ENCODE measurements at places on chromosomes 6 and 20. TPM values are rescaled to one million over a fixed set of nuclear protein-coding genes. Genes with fewer than 3 reads are reported as not detected.

Gene CRYBG1
- total RNA-seq = 4.8 TPM

Gene RAD21L1
- not detected for total RNA-seq

Gene HRH3
- not detected for total RNA-seq

Gene SLC22A7
- not detected for total RNA-seq

Gene CLPSL1
- total RNA-seq = not detected

DNA sequence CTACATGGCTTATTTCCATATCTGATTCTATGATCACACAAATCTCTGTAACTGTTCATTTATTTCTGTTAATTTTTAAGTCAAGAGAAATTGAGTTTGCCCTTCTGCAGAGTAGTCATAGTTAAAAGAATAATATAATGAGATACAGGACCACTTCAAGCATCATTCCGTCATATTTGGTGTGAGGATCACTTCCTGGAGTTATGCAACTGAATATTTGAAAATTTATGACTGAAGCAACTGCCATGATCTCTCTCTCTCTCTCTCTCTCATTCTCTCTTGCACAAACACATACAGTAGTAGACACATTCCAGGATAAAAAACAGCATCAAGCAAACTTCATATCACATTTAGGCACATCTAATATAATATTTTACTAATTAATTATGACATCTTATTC lies 116.4 kb downstream of the COL9A1 start:
- ATAC-seq = no peak

DNA sequence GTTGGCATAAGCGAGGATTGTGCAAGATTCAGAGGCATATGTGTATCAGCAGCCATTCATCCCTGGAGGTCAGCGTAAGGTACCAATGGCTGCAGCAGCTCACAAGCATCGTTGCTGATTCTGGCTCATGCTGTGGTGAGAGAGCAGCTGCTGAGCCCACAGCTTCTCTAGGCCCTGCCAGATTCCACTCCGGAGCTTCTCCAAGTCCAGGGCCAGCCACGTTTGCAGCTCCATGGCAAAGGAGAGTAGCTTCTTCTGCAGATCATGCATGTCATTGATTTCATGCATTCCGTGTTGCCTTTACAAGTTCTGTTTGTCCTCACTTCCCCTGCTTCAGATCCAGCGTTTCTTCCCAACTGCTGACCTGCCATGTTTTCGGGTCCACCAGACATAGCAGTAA lies 474.8 kb upstream of the ID4 start:
- ATAC-seq = no peak

DNA sequence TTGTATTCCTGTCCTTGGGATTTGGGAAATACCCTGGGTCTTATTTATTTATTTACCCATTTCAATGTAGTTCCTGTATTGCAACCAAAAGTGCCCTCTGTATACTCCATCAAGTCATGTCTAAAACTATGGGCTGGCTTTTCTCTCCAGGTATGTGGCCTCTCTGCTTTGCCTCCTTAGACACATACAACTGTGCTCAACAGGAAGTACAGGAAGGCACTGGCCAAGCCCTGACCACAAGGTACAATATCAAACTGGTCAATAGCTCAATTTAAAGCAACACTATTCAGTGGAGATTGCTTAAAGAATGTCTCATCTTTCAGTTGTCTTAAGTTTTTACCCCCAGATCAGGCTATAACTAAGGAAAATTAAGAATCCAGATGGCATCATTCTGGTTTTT lies 42.3 kb upstream of the SLC24A3 start:
- no peak for ATAC-seq

DNA sequence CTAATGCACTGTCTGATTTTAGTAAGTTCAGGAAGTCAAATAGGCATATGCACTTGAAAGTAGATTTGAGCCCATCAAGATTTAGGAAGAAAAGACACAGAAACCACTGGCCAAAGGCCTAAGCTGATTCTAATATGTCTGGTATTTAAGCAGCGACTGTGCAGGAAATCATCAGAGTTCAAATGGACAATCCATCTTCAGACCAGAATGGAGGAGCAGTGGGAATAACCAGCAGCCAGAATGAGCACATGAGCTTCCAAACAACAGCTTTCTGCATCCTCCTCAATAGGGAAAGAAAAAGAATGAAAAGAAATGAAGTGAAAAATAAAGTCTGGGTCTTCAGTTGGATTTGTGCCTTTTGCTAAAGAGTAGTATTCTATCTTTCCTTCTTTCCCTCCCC lies 50.6 kb downstream of the SOD2 start:
- ATAC-seq = no peak

GRCh38 chr6:137880746-137881521 lies 13.9 kb downstream of the TNFAIP3 start:
- ATAC-seq = no peak

- ATAC-seq = no peak
Observed at GRCh38 chr6:32890831-32891230, 36.8 kb downstream of the PSMB9 start.

- ATAC-seq = no peak
Observed at GRCh38 chr6:146827216-146827928, 228.6 kb downstream of the ADGB start.

DNA sequence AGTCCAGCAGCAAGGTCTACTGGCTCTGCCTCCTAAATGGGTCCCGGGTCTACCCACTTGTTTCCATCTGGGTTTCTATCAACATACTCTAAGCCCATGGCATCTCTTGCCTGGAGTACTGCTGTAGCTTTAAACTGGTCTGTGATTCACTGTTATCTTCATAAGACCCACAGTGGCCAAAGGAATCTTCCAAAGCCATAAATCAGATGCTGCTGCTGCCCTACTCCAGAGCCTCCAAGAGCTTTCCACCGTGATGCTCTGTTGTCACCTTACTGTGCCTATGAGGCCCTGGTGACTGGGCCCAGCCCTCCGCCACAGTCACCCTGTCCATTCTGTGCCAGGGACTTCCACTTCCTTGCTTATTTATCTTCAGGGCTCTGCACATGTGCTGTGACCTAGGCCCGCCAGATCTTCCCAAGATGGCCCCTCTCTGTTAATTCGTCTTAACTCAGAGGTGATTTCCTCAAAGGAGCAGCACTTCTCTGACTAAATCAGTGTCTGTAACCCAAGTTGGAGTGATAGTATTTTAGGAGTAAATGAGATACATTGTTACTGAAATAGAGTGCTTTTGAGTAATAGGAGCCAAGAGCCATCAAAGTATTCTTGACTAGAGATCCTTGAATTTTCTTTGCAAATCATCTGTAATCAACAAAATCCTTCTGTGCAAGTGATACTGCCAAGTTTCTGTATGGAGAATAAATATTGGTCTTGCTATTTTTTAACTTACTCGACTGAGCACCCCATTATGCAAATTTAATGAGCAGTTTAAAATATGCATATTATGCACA lies 102.5 kb downstream of the PPP1R14C start:
- no peak for ATAC-seq

GRCh38 chr20:51093240-51093763 lies 70.4 kb upstream of the KCNG1 start:
- ATAC-seq = no peak

- ATAC-seq = peak; percentile 46
Observed at GRCh38 chr20:54062812-54063280, 7.5 kb downstream of the BCAS1 start.

- no peak for ATAC-seq
Observed at GRCh38 chr6:152585236-152585635, 51.9 kb downstream of the SYNE1 start.
